Aorta (tissue), 5 donors: ENCODE measurements at places on chromosomes 7 and 10.

DNA sequence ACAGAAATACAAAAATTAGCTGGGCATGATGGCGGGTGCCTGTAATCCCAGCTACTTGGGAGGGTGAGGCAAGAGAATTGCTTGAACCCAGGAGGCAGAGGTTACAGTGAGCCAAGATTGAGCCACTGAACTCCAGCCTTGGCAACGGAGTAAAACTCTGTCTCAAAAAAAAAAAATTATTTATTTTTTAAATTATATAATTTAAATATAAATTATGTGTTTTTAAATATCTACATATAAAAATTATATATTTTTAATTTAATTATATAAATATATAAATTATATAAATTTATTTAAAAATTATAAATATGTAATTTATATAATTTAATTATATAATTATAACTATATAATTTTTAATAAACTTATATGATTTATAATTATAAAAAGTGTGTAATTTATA lies 51.2 kb downstream of the PRKG1 start:
- no peak for DNase-seq

- no peak for DNase-seq
Measured at GRCh38 chr10:63005246-63005645, 127.9 kb upstream of the NRBF2 start.

GRCh38 chr10:110323503-110323902 lies 18.8 kb upstream of the SMNDC1 start:
- no peak for DNase-seq

GRCh38 chr7:90910136-90910535 lies 314.0 kb downstream of the CDK14 start:
- DNase-seq, result no peak

- peak; percentile 47 for DNase-seq
Measured at GRCh38 chr10:51389415-51390321, 309.7 kb downstream of the CSTF2T start.

- no peak for DNase-seq
Measured at GRCh38 chr7:55085511-55086412, 66.9 kb downstream of the EGFR start.

- DNase-seq, result no peak
Measured at GRCh38 chr7:18294411-18294810, 201.1 kb upstream of the HDAC9 start.

DNA sequence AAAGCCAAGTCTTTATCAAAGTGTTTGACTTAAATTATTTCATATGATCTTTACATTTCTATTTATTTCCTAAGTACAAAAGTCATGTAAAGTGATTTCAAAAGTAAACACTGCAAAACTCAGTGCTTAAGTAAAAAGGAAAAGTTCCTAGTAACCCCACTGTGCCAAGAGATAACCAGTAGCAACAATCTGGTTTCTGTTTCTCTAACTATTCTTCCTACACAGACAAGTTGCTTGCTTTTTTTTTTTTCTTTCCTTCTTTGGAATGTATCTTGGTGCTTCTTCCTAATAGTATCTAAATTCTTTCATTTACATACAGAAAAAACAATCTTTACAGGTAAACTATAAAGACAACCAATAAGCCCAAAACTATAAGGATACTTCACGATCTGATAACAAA lies 3.1 kb downstream of the JCAD start:
- no peak for DNase-seq

DNA sequence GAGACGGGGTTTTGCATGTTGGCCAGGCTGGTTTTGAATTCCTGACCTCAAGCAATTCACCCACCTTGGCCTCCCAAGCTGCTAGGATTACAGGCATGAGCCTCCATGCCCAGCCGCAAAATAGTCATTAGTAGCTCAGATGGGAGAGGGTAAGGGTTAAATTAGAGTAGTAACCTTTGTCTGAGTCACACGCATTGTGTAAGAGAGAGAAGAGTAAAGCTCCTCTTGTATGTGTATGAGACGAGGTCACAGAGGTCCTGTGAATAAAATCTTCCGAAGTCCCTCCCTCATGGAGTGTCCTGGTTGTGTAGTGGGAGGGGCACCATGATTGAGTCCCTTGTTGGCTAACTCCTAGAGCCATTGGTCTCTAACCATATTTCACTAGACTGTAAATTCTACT lies 85.2 kb upstream of the CDC14C start:
- no peak for DNase-seq

GRCh38 chr10:104209575-104210198 lies 22.5 kb downstream of the CFAP43 start:
- DNase-seq, result no peak

- no peak for DNase-seq
Measured at GRCh38 chr7:14765731-14766130, 136.8 kb downstream of the DGKB start.

DNA sequence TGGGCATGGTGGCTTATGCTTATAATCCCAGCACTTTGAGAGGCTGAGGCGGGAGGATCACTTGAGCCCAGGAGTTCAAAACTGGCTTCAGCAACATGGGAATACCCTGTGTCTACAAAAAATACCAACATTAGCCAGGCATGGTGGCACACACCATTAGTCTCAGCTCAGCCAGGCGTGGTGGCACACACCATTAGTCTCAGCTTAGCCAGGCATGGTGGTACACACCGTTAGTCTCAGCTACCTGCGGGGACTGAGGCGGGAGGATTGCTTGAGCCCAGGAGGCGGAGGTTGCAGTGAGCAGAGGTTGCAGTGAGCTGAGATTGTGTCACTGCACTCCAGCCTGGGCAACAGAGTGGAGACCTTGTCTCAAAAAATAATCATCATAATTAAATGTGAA lies 9.0 kb downstream of the LRRC27 start:
- no peak for DNase-seq

DNA sequence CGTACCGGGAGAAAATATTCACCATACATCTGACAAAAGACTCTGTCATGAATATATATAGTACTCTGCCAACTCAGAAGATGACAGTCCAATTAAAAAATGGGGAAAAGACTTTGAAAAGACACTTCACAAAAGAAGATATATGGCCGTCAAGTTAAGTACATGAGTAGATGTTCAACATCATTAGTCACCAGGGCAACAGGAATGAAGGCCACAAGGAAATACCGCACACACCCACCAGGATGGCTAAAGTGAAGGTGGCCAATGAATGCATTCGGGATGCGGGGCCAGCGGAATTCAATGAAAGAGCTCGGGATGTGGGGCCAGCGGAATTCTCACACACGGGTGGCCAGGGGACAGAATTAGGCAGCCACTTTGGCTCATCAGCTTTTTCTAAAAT lies 42.2 kb downstream of the MAD1L1 start:
- no peak for DNase-seq

- no peak for DNase-seq
Measured at GRCh38 chr7:67696878-67697277, 700.2 kb downstream of the TYW1 start.
